ENCODE measurements at places on chromosomes 5 and 9.

GRCh38 chr5:135814316-135814715 lies 20.1 kb upstream of the SLC25A48 start:
- DNase-seq: no peak

- DNase-seq: no peak
These were observed 411.8 kb downstream of the CDH10 start for GRCh38 chr5:24232929-24233498.

GRCh38 chr9:134396258-134396742 lies 70.0 kb downstream of the RXRA start:
- DNase-seq: peak; percentile 34

DNA sequence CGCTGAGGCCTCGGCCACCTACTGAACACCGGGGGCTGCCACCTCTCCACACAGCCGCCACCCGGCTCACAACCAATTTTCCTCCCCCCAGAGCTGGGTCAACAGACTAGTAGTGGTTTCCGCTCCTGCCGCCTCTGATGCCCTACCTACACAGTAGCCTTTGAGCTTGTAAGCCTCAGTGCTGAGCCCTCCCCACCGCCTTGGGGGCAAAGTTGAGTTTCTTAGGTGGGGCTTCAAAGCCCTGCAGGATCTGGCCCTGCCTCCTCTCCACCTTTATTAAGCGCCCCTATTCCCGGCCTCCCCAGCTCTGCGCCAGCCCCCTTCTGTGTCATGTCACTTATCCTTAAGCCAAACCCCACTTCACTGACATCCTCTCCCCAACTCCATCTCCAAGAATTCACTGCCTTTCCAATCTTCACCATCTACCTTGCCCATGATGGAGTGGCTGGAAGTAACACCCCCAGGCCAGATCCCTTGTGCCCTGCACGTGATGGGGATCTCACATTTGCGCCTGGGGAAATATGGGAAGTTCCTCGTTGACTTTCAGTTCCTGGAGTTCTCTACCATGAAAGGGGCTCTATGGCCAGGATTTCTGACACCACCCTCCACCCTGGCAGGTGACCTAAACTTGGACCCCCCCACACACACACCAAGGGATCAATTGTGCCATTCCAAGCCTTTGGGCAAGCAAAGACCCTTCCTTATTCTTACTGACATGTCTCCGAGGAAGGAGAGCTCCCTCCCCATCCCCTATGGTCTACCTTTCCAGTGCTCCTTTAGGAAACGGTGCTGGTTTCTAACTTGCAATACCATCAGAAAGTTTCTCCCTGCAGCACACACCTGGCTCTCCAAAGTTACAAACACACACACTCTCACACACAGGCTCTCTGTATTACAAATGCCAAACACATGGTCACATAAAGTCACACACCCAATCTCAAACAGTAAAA lies 2.7 kb upstream of the CNTFR start:
- no peak for DNase-seq

- DNase-seq: no peak
These were observed 1127.8 kb downstream of the DTWD2 start for GRCh38 chr5:117860550-117860949.

DNA sequence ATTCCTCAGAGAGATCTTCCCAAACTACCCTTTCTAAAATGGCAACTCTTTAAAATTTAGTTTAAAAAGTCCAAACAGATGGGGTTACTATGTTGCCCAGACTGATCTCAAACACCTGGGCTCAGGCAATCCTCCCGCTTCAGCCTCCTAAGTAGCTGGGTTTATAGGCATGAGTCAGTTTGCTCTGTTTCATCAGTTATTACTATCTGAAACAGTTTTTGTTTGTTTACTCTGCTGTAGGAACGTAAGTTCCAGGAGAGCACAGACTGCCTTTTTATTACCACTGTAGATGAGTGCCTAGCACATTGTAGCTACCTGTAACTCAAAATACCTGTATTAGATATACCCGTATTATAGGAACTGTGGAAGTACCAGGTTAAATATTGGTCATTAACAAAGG lies 89.4 kb downstream of the UHRF2 start:
- DNase-seq: no peak

GRCh38 chr5:146890066-146890465 lies 11.5 kb upstream of the PPP2R2B start:
- DNase-seq: no peak

DNA sequence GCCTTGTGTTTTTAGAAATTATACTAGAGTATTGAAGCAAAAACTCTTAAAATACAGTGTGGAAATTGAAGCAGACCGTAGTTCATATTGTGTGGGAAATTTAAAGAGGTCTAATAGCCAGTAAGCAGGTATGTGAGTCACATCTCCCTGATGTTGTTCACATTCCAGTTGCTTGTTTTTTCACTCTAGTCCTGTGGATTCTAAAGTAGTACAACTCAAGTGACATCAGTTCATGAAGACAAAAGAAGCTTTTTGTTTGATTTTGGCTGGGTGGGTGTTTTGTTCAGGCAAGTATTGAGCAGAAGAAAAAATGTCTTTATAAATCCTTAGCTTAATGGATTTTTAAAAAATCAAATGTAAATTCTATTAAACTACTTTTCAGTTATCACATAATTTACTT lies 216.2 kb downstream of the MAN2A1 start:
- DNase-seq: no peak

GRCh38 chr5:146592352-146592751 lies 76.4 kb upstream of the GPR151 start:
- DNase-seq: no peak

Data from activated CD8-positive, alpha-beta memory T cell treated with anti-CD3 and anti-CD28 coated beads, Interleukin-2, amount 50 U/mL, for 4 hours (primary cell).